ENCODE measurements at places on chromosomes 5 and 9.

DNA sequence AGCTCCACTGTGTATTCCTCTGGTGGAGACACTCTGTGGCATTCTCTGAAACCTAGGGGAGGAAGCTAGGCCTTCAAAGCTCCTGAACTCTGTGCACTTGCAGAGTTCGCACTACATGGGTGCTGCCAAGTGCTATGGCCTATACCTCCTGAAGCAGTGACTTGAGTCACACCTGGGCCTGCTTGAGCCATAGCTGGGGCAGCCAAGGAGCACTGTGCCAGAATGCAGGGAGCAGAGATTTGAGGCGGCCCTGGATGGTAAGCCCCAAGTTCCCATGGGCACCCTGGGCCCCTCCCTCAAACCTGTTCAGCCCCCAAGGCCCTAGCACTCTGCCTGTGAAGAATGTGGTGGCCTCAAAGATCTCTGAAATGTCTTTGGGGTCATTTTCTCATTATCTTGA lies 212.9 kb downstream of the SPATA31A6 start:
- no peak for DNase-seq

DNA sequence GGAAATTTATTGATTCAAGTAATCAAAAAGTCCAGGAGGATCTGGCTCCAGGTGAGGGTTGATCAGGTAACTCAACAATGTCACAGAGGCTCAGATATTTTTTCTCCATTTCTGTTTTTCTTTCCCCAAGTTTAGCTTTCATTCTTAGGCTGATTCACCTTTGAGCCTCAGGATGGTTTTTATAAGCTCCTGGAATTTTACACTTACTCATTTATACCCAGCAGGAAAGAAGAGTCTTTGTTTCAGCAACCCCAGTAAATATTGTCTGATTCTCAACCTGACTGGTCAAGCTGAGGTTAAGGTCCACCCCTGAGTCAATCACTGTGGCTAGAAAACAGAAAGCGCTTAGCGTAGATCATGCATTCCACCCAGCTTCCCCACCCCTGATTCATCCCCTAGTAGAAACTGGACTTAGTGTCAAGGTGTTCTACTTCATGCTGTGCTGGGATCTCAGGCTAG lies 500.6 kb downstream of the KIF4B start:
- no peak for DNase-seq

DNA sequence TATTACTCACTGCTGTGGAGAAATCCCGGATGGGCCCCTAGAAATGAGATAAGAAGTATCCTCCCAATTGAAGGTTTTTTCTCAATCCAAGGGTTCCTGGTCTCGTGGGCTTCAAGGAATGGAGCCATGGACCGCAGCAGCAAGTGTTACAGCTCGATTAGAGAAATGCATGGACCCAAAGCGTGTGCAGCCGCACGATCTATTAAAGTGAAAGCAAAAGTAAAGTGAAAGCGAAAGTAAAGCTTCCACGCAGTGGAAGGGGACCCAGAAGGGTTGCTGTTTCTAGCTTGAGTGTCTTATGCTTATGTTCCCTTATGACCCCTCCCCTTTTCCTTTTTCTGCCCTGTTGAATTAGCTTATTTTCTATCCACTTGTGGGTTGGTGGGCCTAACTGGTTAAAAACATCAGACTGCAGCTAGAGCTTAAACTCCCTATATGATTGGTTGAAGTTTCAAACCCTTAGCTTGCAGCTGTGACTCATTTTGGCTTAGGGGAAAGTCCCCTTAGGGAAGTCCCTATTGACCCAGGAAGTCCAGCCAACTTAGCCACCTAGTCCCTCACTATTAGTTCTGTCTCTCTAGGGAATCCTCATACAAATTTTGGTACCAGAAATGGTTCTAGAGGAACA lies 1111.8 kb downstream of the TAF11L14 start:
- peak; percentile 8 for DNase-seq

GRCh38 chr5:64569858-64570257 lies 64.0 kb downstream of the RGS7BP start:
- no peak for DNase-seq

- DNase-seq: no peak
Observed at GRCh38 chr9:87026204-87026603, 78.9 kb upstream of the GAS1 start.

- no peak for DNase-seq
Observed at GRCh38 chr5:30099634-30100033, 1093.9 kb upstream of the CDH6 start.
